ENCODE measurements at places on chromosomes 13 and 19. TPM values are rescaled to one million over a fixed set of nuclear protein-coding genes. Genes with fewer than 3 reads are reported as not detected.

Gene PTPRS
- total RNA-seq, result 62.8 TPM

- DNase-seq, result no peak
Observed at GRCh38 chr19:14405380-14405757, 13.8 kb downstream of the DDX39A start.

Gene LILRB5
- total RNA-seq, result 3.1 TPM

DNA sequence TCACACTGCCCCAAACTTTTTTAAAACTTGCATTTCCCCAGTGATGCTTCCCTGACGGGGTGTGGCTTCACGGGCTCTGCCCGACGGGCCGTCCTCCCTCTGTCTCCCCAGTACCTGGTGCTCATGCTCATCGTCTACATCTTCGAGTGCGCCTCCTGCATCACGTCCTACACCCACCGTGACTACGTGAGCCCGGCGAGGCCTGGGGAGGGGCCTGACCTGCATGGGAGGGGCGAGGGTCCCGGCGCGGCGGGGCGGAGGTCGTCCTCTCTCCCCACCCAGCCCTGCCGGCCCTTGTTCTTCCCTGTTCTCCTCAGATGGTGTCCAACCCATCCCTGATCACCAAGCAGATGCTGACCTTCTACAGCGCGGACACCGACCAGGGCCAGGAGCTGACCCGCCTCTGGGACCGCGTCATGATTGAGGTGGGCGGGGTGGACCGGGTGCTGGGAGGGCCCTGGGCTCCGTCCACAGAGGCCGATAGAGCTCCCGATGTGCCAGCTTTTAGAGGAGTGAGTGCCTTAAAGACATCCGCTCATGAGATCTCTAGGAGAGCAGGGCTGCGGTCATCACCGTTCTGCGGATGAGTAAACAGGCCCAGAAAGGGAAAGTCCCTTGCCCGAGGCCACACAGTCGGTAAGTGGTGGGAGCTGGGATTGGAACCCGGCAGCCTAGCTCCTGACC is 6.9 kb downstream of the UPK1A start:
- DNase-seq, result no peak

GRCh38 chr19:33273881-33274662 is 28.3 kb downstream of the CEBPA start:
- no peak for DNase-seq

GRCh38 chr13:84659359-84659661 is 777.0 kb upstream of the SLITRK1 start:
- no peak for DNase-seq

Gene ANKLE1
- 0.09 TPM for total RNA-seq

Gene ACP5
- total RNA-seq, result 3.5 TPM

DNA sequence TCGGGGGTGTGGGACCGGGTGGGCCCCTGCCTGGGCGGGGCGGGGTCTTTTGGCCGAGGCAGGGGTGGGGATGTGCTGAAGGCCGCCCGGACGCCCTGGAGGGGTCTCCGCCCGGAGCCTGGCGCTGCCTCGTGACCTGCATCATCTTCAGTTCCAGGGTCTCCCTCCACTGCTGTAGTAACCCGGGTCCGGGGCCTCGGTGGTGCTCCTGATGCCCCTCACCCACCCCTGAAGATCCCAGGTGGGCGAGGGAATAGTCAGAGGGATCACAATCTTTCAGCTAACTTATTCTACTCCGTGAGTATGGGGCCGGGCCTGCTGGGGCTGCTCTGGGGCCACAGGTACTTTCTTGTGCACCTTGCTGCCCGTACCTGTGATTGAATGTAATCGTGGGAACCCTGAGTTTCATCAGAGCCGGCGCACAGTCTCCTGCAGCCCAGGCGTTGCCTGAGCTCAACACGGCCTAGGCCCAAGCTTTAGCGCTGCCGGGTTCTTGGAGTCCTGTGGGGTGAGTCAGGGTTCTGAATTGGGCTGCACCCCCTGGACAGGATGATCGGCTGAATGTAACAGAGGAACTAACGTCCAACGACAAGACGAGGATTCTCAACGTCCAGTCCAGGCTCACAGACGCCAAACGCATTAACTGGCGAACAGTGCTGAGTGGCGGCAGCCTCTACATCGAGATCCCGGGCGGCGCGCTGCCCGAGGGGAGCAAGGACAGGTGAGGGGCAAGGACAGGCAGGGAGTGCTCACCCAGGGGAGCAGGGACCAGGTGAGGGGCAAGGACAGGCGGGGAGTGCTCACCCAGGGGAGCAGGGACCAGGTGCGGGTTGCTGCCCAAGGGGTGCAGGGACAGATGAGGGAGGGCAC is 10.5 kb downstream of the PEAK3 start:
- DNase-seq, result peak; percentile 48

DNA sequence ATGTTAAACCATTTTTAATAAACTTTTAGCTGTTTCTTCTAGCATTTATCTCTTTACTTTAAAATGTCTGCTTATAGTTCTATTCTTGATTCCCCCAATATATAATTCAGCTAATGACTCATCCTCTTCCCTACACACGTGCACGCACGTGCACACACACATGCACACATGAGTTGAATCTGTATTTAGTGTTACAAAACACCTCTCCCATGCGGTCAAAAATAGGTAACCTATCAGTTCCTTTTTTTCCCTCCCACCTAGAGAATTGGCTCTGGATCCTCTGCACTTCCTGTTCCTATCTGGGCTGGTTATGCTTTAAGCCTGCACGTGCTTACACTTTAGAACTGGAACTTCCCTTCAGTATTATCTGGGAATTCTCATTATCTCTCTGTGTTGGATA is 144.1 kb downstream of the PAN3 start:
- DNase-seq, result no peak

GRCh38 chr19:51473009-51473707 is 5.2 kb upstream of the CEACAM18 start:
- DNase-seq, result peak; percentile 41

DNA sequence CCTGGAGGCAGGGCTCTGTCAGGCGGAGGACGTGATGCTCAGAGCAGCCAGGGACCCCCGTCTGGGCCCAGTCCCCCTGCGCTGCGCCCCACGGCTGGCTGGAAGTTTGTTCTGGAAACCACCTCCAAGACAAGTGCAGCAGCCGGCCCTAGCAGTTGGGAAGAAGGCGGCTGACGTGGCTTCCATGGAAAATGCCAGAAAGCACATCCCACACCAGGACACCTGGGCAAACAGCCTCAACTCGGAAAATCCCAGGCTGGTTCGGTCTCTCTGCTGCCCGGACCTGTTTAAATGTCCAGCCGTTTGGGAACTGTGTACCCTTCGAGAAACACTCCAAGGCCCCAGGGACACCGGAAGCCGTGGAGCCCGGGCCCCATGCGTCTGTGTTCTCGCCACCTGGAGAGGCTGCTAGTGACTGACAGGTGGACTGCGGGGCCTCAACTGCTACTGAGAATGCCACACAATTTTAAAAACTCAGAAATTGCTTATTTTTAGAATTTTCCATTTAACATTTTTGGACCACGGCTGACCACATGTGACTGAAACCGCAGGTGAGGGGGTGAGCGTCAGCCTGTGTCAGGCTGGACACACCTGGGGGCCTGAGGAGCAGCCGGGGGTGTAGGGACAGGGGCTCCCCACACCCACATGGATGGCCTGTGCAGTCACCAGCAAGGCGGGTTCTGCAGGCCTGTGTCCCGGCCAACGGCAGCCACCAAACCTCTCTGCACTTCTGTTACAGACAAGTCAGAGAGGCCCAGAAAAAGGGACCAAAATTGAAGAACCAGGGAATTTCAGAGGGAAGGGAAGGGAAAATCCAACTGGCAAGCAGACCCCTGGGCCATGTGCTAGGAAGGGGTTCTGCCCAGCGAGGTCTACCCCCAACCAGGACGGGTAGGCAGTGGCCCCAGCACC is 31.7 kb downstream of the RASA3 start:
- peak; percentile 58 for DNase-seq

- no peak for DNase-seq
Observed at GRCh38 chr19:31418692-31419430, 69.6 kb upstream of the TSHZ3 start.

DNA sequence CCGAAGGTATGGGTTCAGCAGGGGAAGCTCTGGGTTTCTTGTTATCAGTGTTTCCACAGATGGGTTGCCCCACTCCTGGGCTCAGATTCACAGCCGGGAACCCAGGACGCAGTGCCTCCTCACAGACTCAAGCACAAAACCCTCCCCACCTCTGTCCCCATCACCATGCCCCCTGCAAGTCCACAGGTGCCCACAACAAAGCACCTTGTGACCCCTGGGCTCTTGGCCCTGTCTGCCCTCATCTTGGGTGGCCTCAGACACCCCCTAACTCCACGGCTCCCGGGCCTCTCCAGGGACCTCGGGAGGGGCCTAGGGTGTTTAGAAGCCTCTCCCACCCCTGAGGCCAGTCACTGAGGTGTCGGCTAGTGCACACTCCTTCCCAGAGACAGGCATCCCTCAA is 231.7 kb downstream of the TUBA3C start:
- no peak for DNase-seq

Gene MEIOSIN
- not detected for total RNA-seq

DNA sequence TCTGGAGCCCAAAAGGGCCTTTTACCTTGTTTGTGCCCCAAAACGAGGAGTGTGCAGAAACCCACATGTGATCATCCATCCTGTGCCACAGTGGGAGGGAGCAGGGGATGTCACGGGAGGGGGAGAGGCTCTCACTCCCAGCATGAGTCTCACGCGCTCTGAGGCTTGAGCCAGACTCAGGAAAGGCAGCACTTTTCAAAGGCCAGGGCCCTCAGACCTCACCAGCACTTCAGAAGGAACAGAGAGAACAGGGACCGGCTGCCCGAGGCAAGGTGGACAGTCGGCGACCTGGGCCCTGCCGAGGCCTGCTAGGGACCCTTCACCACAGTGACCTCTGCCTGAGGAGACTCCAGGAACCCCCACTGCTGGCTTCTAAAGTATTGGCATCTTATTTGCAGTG is 71.7 kb upstream of the WASF3 start:
- no peak for DNase-seq

Gene GAPDHS
- total RNA-seq, result not detected

GRCh38 chr13:44331912-44332851 is 41.4 kb upstream of the SERP2 start:
- DNase-seq, result no peak

DNA sequence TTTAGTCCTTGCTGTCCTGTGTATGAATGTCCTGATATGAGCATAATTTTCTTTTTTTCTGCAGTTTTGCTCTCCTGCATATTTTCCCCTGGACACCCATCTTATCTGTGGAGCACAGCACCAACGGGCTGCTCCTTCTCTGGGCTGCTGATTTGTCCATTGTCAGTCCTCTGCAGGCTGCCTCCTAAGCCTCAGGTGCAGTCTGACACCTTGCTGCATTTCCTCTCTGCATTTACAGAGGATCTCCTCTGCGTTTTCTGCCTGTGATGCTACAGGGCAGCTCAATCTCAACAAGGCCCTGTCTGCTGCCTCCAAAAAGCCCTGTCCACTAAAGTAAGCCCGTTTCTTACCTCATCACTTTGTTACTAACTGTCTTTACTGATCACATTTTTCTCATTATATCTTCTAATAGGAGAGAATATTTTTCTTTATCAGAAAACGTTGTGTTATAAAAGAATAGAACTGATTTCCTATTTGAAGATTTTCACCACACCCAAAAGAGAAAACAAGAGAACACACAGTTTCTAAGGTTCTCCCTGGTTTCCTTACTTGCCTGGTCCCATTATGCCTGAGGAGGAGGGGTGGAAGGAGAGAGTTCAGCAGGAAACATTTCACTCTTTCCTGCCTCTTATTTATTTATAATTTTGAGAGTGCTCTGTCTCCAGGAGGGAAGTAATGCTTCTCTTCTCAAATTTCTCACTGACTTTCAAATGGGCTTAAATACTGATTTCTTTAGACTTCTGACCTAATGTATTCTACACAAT is 65.6 kb upstream of the TDRD3 start:
- no peak for DNase-seq

GRCh38 chr19:28148554-28148953 is 1064.4 kb downstream of the UQCRFS1 start:
- no peak for DNase-seq

Gene SCAF1
- total RNA-seq, result 27.2 TPM

GRCh38 chr19:5572556-5573286 is 5.0 kb upstream of the TINCR start:
- no peak for DNase-seq

Gene ZNF525
- 10.4 TPM for total RNA-seq

DNA sequence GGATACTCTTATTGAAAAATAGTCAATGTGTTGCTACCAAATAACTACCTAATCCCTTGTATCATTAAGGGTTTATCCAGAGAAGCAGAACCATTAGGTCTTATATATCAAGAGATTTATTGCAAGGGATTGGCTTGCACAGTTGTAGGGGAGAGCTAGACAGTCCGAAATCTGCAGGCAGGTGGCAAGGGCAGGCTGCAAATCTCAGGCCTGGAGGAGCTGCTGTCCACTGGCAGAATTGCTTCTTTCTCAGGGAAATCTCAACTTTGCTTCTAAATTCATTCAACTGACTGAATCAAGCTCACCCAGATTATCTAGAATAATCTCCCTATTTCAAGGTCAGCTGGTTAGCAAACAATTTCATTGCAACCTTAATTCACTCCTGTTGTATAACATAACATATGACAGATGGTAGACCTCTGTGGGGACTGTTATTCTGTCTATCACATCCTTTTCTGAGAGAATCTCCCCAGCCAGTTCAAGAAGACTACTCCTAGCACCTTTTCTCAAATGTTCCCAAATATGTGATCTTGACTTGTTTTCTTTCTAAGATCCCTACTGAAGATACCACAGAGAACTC is 194.2 kb downstream of the NHLRC3 start:
- DNase-seq, result no peak

Gene CBY2
- total RNA-seq, result not detected

GRCh38 chr19:35993923-35994598 is 927 bp upstream of the SDHAF1 start:
- DNase-seq, result peak; percentile 49

Data from pancreas (tissue), 10 donors.